ENCODE measurements at places on chromosomes 5 and 9.

GRCh38 chr9:5470816-5471215, 20.5 kb downstream of the CD274 start:
- no peak for DNase-seq

DNA sequence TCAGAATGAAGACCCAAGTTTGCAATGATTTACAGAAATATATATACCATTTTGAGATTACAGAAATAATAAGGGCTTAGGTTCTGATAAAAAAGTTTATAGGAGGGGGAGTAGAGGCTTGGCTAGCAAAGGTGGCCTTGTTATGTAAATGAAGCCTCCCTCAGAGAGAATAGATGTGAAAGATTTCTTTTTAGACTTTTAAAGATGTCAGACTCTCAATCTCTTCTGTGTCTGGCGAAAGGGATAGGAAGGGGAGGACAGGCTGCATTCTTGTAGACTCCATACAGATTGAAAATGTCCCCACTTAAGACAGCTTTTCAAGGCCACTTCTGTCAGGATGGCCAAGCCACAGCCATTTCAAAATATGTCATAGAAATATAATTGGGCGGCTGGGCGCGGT, 63.1 kb upstream of the CLINT1 start:
- no peak for DNase-seq

DNA sequence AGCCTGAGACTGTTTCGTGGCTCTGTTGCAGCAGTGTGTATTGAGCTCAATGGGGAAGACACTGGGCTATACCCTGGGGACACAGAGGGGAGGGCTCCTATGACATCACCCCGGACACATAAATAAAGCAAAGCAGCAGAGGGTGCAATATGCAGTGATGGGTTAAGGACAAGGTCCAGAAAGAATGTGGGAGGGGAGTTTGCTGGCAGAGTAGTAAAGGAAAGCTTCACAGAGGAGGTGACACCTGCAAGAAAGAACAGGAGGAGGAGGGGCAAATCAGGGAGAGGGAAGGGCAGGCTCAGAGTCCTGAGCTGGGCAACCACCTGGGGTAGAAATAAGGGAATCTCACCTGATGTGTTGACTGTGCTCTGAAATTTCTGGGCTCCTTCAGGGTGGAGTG, 35.3 kb upstream of the CDKN2AIPNL start:
- DNase-seq = no peak

GRCh38 chr5:143558048-143558447, 154.6 kb upstream of the NR3C1 start:
- no peak for DNase-seq

- no peak for DNase-seq
Measured at GRCh38 chr9:130681769-130682420, 11.7 kb upstream of the EXOSC2 start.

- no peak for DNase-seq
Measured at GRCh38 chr5:90866333-90866732, 307.7 kb downstream of the ADGRV1 start.

DNA sequence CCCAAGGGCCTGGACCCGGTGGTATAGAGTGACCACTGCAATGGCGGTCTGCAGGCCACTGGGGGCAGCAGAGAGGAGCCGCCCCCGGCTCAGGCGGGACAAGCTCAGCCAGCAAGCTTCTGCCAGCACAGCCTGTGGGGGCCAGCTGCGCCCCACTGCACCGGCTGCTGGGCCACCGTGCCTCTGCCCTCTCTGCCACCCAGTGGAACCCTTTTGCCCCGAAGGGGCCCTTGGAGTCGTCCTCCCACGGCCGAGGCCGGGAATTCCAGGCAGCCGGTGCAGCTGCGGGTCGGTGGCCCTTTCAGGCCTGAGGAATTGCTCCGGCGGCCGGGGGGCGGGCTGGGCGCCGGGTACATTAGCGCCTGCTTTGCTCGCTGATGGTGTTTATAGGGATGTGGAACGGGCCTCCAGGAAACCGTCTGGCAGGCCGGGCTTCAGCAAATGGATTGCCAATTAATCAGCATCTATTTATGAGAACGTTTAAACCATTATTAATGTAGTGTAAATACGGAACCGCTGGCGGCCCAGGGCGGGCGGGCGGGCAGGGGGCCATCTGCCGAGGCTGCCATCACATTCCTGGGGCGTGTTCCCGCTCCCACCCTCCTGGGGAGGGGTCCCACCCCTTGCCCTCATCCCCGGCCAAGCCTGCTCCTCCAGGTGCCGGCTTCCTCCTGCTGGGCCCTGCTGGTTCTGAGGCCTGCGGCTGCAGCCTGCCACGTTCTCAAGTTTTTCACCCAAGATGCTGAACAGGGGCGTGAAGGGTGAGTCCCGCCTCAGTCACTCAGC, 127.4 kb downstream of the BARX1 start:
- DNase-seq = no peak

DNA sequence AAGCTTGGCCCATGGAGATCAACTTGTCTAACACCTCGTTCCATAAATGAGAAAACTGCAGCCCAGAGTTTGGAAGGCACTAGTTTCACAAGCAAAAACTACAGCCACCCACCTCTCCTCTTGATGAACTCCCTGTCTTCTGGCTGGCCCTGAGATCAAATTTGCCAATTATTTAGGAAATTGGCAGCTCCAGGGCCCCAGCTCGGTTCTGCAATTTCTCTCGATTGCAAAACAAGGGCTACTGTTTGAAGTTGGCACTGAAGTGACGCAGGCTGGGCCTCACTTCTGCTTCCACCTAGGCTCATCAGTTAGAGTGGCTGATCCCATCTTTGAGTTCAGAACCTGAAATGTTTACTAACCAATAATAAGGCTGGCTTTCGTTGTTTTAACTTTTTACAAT, 3.7 kb upstream of the GPX3 start:
- DNase-seq = no peak

GRCh38 chr5:36156619-36157018, 4.7 kb downstream of the SKP2 start:
- DNase-seq = no peak

- DNase-seq = no peak
Measured at GRCh38 chr5:128085413-128085812, 1.8 kb downstream of the SLC12A2 start.

GRCh38 chr5:65791712-65792673, 70.0 kb downstream of the NLN start:
- no peak for DNase-seq

DNA sequence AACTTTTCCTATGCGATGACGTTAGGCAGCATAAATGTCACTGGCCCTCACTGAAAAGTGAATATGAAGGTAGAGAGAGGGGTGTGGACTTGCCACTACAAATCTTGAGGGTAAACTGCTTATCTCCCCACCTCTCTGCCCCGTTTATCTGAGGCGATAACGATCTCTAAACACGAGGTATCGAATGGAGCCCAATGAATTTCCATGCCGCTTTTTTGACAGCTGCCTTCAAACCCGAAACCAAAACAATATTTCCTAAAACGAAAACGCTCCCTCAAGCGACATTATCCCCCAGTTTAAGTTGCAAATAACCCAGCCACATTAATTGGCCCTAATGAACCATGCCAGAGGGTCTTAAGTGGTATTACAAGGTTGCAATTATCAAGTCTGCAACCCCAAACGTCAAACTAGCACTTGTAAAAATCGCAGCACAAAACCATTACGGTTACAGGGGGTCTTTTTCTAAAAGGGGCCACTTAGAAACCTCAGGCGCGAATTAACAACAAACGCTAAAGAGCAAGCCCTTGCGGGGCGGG, 1.4 kb downstream of the NR3C1 start:
- no peak for DNase-seq

- DNase-seq = no peak
Measured at GRCh38 chr5:94627191-94627590, 8.7 kb downstream of the SLF1 start.

- DNase-seq = no peak
Measured at GRCh38 chr9:124359855-124360678, 55.2 kb downstream of the PSMB7 start.

- DNase-seq = no peak
Measured at GRCh38 chr9:90926936-90927335, 125.3 kb downstream of the SYK start.

DNA sequence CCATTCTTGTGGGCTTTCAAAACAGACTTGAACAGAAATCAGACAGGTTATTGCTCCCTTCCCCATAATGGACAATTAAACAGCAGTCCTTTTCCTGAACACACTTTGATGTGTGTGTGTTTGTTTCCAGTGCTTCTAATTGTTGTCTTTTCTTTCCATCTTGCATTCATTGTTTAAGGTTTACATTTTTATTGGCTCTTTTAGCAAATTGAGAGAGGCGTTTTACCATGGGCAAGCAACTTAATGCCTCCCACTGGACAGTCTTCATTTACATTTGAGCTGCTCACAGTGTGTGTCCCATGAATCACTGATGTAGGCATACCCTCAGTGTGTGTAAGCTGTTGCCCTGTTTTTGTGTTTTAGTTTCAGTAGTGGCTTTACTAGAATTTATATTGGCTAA, 25.0 kb downstream of the WDR36 start:
- no peak for DNase-seq

- DNase-seq = no peak
Measured at GRCh38 chr9:122127396-122127798, 32.2 kb downstream of the NDUFA8 start.

GRCh38 chr5:78424665-78425064, 64.2 kb downstream of the SCAMP1 start:
- no peak for DNase-seq

- no peak for DNase-seq
Measured at GRCh38 chr5:80756292-80756691, 101.5 kb upstream of the DHFR start.

All from activated CD8-positive, alpha-beta memory T cell treated with anti-CD3 and anti-CD28 coated beads for 4 hours (primary cell).